ENCODE measurements at places on chromosomes 5 and 9. TPM values are rescaled to one million over a fixed set of nuclear protein-coding genes. Genes with fewer than 3 reads are reported as not detected.

- DNase-seq, result no peak
- H3K4me1 ChIP-seq, result no peaks in the 10 kb centered on the region
- no peak overlapping the region for H3K4me3 ChIP-seq
- no peak overlapping the region for H3K27ac ChIP-seq
- H3K27me3 ChIP-seq, result no peaks in the 10 kb centered on the region
These were observed 614.5 kb downstream of the MAT2B start for GRCh38 chr5:164119806-164120447.

- H3K36me3 ChIP-seq, result no peaks in the 10 kb centered on the region
- H3K27me3 ChIP-seq, result peaks cover 1% of the 10 kb centered on the region
- DNase-seq, result no peak
- H3K27ac ChIP-seq, result no peak overlapping the region
- H3K4me3 ChIP-seq, result no peak overlapping the region
- H3K4me1 ChIP-seq, result no peaks in the 10 kb centered on the region
These were observed 8.5 kb upstream of the ZFP62 start for GRCh38 chr5:180869587-180869986.

DNA sequence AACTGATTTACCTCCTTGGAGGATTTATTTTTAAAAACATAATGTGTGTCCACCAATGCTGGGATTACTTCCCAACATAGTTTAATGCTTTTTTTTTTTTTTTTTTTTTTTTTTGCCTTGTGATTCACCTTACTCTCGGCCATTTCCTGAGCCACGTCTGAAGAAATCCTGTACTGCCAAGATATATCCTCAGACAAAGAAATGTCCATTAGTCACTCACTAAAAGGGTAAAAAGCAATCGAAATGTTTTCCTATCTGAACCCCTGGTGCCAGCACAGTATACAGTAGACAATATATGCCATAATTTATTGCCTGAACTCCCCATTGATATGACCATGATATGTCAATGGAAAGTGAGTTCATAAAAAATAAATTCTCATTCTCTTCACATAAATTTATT is 344.1 kb downstream of the BNC2 start:
- H3K27me3 ChIP-seq, result no peaks in the 10 kb centered on the region
- H3K4me3 ChIP-seq, result no peak overlapping the region
- H3K36me3 ChIP-seq, result no peaks in the 10 kb centered on the region
- DNase-seq, result no peak

DNA sequence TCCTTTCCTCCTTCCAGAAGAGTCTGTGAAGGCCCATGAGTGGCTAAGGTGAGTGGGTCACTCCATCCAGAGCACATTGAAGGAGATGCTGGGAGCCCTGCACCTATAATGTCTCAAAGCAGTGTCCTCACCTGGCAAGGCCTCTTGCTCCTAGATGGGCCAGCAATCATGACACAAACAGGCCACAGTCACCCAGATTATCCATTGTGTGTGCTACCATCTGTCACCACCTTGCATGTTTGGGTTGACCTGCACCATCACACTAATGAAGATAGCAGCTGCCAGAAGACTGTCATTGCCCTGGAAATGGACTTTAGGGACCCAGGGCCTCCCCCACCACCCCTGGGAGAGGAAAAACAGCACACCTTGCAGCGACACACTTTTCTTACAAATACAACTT is 69.6 kb downstream of the GABBR2 start:
- peaks cover 9% of the 10 kb centered on the region for H3K27me3 ChIP-seq
- no peak for DNase-seq
- H3K4me1 ChIP-seq, result no peaks in the 10 kb centered on the region
- H3K36me3 ChIP-seq, result no peaks in the 10 kb centered on the region
- no peak overlapping the region for H3K4me3 ChIP-seq

- no peak for DNase-seq
- peaks cover 8% of the 10 kb centered on the region for H3K27me3 ChIP-seq
- H3K4me1 ChIP-seq, result peaks cover 48% of the 10 kb centered on the region
- no peak overlapping the region for H3K4me3 ChIP-seq
- peaks cover 5% of the 10 kb centered on the region for H3K36me3 ChIP-seq
- H3K27ac ChIP-seq, result no peak overlapping the region
These were observed 3.0 kb downstream of the DENND1A start for GRCh38 chr9:123926941-123927340.

DNA sequence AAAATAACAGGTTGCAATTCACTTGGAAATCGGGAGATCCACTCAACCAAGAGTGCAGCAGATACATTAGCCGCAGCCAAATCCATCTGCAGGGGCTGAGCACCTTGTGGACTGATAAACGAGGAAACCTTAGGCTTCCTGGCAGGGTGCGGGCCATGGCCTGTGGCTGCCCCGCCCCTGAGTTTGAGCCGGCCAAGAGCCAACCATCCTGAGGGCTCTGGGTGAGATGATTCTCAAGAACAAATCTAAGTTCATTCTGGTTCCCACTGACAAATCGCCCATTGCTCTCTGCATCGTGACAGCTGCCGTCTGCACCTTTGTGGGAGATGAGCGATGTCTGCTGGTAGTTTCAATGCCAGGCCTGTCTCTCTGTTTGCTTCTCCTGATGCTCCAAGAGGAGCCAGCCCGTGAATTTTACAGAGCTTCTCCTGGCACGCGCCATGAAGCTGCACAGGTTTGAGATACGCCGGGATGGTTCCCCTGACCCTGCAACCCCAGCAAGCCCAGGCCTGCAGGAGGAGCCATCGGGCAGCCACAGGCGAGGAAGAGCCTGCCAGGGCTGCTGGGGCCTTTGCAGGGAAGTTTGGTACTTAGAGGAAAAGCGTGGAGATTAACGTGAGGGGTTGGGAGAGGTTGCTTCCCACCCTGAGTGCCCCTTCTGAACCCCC is 154.0 kb downstream of the OLFM1 start:
- H3K27me3 ChIP-seq, result peaks cover 12% of the 10 kb centered on the region
- DNase-seq, result peak; percentile 37
- no peaks in the 10 kb centered on the region for H3K4me1 ChIP-seq

- H3K27me3 ChIP-seq, result peaks cover 1% of the 10 kb centered on the region
- H3K36me3 ChIP-seq, result no peaks in the 10 kb centered on the region
- no peak for DNase-seq
These were observed 133.2 kb downstream of the CFAP90 start for GRCh38 chr5:7717691-7718090.

GRCh38 chr5:179393078-179393477 is 47.8 kb upstream of the ADAMTS2 start:
- H3K36me3 ChIP-seq, result peaks cover 7% of the 10 kb centered on the region
- no peak overlapping the region for H3K27ac ChIP-seq
- H3K27me3 ChIP-seq, result peaks cover 4% of the 10 kb centered on the region
- no peak for DNase-seq

- H3K27me3 ChIP-seq, result peaks cover 2% of the 10 kb centered on the region
- DNase-seq, result peak; percentile 82
- H3K4me3 ChIP-seq, result no peak overlapping the region
- no peaks in the 10 kb centered on the region for H3K36me3 ChIP-seq
- H3K27ac ChIP-seq, result no peak overlapping the region
These were observed 64.0 kb downstream of the RETREG1 start for GRCh38 chr5:16552666-16553343.

DNA sequence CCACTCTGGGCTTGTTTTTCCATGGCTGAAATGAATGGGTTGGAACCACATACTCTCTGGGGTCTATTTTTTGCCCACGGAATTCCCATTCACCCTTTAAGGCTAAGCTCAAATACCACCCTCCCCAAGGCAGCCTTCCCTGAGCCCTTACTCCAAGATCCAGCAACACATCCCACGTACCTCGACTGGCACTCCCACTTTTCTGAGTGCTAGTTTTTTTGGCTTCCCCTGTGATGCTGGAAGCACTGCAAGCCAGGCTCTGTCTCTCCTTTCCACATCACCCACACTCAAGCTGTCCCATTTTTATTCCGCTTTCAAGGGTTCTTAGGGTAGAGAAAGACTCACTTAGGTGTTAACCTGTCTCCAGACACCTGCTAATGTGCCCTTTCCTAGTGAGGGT is 6.0 kb downstream of the ST6GALNAC6 start:
- H3K27me3 ChIP-seq, result peaks cover 4% of the 10 kb centered on the region
- peak overlapping the region; percentile 79 for H3K4me3 ChIP-seq
- H3K4me1 ChIP-seq, result peaks cover 12% of the 10 kb centered on the region
- H3K27ac ChIP-seq, result peak overlapping the region; percentile 26
- peaks cover 56% of the 10 kb centered on the region for H3K36me3 ChIP-seq

DNA sequence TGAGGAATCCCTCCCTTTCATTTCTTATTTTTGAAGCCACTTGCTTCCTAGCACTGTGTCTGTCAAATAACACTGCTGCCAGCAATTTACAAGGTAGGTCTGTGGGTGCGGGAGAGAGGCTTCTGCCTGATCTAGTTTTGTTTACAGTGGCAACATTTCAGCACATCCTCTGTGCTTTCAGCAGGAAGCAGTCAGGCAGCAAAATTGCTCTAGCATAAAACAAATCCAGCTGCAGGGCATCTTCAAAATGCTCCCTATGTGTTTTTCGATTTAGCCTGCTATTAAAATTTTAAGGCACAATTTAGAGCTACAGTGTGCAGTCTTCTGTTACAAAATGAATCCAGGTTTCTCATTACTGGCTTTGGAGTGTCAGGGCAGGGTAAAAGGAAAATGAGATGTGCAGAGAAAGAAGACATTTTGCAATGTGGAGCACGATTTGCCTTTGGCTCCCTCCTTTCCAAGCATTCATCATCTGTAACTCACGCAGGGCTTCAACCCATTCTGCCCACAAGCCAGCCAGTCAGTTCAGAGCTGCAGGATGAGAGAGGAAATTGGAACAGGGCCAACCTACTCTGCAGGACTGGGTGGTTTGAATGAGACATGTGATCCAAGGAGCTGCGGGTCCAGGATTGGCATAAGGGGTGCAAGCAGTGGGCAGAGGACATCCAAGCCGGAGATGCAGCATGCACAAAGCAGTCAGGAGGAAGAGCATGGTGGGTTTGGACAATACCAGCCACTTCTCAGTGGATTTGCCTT is 143.4 kb upstream of the APC start:
- DNase-seq, result no peak
- H3K36me3 ChIP-seq, result no peaks in the 10 kb centered on the region
- H3K27ac ChIP-seq, result no peak overlapping the region
- H3K4me1 ChIP-seq, result peaks cover 4% of the 10 kb centered on the region
- H3K27me3 ChIP-seq, result peaks cover 2% of the 10 kb centered on the region

- no peak for DNase-seq
- no peak overlapping the region for H3K27ac ChIP-seq
- H3K4me1 ChIP-seq, result no peaks in the 10 kb centered on the region
- peaks cover 41% of the 10 kb centered on the region for H3K36me3 ChIP-seq
These were observed 106.1 kb downstream of the UBAP2 start for GRCh38 chr9:33942471-33943083.

DNA sequence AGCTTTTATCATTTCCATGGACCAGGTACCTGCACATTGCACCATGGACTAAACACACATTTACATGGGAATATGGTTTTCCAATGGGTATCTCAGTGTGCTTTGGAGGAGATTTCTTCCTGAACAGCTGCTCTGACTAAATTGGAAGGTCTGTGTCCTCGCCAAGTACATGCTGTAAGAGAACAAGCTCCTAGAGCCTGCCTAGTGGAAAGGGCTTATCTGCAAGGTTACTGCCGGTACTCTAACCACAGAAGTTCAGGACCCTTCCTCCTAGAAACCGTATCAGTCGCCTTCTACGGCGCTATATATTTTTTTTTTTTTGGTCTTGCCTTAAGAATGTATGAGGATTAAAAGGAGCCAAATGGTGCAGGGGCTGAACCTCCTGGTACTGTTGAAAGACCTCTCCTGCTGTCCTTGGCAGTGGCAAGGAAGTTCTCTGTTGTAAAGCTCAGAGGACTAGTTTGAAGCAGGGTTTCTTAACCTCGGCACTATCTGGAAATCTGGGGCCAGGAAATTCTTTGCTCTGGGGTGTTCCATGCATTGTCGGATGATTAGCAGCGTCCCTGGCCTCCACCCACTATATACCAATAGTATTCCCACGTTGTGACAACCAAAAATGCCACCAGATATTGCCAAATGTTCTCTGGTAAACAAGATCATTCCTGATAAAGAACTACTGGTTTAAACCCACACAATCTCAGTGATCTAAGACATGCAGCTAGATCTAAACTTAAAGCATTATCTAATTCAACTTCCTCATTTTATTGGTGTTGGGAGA is 107.4 kb downstream of the FBXO38 start:
- H3K27ac ChIP-seq, result no peak overlapping the region
- H3K4me1 ChIP-seq, result no peaks in the 10 kb centered on the region
- H3K27me3 ChIP-seq, result peaks cover 3% of the 10 kb centered on the region
- no peaks in the 10 kb centered on the region for H3K36me3 ChIP-seq
- H3K4me3 ChIP-seq, result no peak overlapping the region

GRCh38 chr9:5112109-5112592 is 73.3 kb downstream of the INSL6 start:
- H3K4me1 ChIP-seq, result no peaks in the 10 kb centered on the region
- no peak overlapping the region for H3K27ac ChIP-seq
- no peak overlapping the region for H3K4me3 ChIP-seq
- H3K36me3 ChIP-seq, result peaks cover 28% of the 10 kb centered on the region

DNA sequence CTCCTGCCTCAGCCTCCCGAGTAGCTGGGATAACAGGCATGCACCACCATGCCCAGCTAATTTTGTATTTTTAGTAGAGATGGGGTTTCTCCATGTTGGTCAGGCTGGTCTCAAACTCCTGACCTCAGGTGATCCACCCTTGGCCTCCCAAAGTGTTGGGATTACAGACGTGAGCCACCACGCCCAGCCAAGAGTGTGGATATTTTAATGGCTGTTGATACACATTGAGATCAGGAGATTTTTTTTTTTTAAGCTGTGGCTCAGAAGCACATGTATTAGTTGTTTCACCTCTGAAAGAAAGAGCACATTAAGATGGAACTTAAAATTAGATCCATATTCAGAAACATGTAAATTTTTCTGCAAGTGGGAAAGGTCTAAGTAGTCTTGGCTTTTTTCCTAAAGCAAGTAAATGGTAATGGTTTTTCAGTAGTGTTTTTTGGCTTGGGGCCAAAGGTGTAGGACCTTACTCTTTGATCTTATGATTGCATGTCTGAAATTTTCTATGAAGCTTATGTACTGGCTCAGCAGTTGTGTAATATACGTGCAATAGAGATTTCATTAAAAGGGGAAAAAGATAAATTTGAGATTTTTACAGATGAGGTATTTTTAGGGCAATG is 9.9 kb downstream of the RBM27 start:
- no peak overlapping the region for H3K4me3 ChIP-seq
- no peaks in the 10 kb centered on the region for H3K4me1 ChIP-seq
- no peaks in the 10 kb centered on the region for H3K27me3 ChIP-seq
- no peaks in the 10 kb centered on the region for H3K36me3 ChIP-seq
- DNase-seq, result no peak
- no peak overlapping the region for H3K27ac ChIP-seq

- no peaks in the 10 kb centered on the region for H3K36me3 ChIP-seq
- DNase-seq, result no peak
- no peaks in the 10 kb centered on the region for H3K4me1 ChIP-seq
- no peaks in the 10 kb centered on the region for H3K27me3 ChIP-seq
These were observed 253.5 kb upstream of the GRIN3A start for GRCh38 chr9:101991926-101992325.

The RAD23B gene
- 116 TPM for total RNA-seq

The NR2F1-AS1 gene
- total RNA-seq, result 6.4 TPM

The C1QTNF2 gene
- not detected for total RNA-seq

The NDUFA8 gene
- total RNA-seq, result 45.2 TPM

The TIMD4 gene
- not detected for total RNA-seq

The ELAVL2 gene
- 10.3 TPM for total RNA-seq

The WDR38 gene
- not detected for total RNA-seq

The TAF1L gene
- total RNA-seq, result not detected

The DMRT3 gene
- not detected for total RNA-seq
